ENCODE measurements at places on chromosomes 11 and 22.
A peak's percentile ranks its signal among the peaks of the same experiment; 100 is the strongest.

DNA sequence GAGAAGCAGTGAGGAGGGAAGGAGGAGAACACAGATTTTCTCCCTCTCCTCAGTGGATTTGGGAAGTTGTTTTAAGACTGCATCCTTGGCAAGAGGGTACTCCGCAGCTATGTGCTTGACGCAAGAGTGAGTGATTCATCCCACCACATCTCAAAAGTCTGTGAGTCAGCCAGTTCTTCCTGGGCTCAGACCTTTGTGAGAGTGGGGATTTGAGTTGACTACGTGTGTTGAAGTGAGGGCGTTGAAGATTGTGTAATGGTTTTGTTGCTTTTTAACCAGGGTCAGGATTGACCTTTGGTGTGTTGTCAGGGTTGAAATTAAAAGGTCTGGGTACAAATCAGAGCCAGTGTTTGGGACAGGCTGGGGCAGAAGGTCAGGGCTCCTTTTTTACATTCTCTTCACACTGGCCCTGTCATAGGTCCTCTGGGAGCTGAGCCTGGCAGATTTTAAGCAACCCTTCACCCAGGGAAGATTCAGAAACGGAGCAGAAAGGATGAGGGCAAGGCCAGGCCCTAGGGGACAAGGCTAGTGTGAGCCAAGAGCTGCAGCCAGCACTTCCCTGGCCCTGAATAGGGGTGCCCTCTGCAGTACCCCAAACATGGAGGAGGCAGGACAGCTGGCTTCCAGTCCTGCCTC, 4.2 kb upstream of the C11orf86 start:
- DNase-seq: peak; percentile 98

DNA sequence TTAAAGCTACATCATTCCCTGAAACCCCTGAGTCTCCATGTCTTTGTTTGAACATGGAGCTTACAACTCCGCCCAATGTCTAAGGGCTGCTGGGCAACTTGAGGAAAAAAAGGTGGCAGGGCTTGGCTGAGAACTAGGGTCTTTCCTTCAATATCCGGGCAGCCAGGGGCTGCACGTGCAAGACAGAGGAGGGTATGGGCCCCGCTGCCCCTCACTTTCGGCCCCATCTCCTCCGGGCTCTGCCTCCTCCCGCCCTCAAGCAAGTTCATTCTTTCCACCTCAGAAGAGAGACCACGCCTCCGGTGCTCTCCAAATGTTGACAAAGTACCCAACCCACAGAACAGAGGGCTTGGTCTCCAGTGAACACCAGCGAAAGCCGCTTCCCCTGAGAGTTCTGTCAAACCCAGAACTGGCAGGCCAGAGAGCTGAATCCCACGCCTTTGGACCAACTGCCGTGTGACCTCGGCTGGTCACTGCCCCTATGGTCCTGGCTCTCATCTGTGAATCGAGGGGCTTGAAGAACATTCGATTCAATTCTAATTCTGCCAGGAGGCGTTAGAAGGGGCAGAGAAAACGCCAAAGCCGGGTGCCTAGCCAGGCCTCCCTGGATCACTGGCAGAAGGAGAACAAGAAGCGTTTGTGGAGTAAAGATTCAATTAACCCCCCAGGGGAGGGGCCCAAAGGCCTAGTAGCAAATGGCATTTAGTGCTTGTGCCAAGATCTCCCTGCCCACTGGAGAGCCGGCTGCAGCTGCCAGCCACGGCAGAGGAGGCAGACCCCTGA, 7.3 kb downstream of the PDGFB start:
- no peak for DNase-seq

- no peak for DNase-seq
Measured at GRCh38 chr11:116916886-116917285, 79.5 kb upstream of the APOA1 start.

DNA sequence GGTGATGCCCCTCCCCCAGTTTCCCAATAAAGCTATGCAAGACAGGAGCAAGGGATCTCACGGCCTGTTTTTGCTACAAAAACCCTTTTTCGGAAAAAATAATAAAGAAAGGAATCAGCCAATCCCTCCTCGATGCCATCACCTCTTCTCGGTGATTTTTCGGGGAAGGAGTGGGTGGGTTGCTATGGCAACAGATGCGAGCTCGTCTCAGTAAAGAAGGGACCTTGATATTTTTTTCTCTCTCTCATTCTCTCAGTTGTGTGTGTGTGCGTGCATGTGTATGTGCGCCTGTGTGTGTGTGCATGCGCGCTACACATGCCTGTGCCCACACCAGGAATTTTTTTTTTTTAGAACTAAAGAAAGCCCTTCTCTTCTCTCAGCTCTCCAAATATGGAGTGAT, 3.8 kb upstream of the NPAS4 start:
- DNase-seq: no peak

DNA sequence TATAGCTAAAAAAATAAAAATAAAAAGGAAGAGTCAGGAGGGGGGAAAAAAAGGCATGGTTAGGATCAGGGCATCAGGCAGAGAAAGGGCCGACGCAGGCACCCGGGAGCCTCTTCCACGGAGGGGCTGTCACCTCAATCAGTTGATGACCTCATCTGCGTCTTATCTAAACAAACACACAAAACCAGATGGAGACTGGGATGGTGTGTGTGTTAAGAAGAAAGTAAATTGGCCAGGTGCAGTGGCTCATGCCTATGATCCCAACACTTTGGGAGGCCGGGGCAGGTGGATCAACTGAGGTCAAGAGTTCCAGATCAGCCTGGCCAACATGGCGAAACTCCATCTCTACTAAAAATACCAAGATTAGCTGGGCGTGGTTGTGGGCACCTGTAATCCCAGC, 63.6 kb downstream of the DHCR7 start:
- no peak for DNase-seq

GRCh38 chr11:122339436-122340060, 223.5 kb upstream of the BLID start:
- DNase-seq: no peak

DNA sequence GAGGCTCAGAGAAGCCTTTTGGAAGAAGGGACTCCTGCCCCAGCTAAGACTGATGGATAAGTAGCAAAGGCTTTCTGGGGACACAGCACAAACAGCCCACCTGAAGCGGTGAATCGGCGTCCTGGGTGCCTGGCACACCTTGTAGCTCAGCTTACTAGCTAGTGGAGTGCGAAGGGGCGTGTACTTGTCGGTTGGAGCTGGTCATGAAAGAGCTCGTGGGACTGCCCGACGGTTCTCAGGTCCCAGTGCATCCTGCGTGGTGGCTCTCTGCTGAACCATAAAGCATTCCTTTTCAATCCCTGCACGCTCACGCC, 690 bp upstream of the UVRAG start:
- DNase-seq: no peak
